T-helper 17 cell (primary cell): ENCODE measurements at places on chromosomes 5 and 9.

GRCh38 chr5:154164249-154164581, 26.3 kb upstream of the GALNT10 start:
- no peak for DNase-seq

- DNase-seq, result no peak
Measured at GRCh38 chr5:96004087-96004486, 42.4 kb upstream of the ELL2 start.

DNA sequence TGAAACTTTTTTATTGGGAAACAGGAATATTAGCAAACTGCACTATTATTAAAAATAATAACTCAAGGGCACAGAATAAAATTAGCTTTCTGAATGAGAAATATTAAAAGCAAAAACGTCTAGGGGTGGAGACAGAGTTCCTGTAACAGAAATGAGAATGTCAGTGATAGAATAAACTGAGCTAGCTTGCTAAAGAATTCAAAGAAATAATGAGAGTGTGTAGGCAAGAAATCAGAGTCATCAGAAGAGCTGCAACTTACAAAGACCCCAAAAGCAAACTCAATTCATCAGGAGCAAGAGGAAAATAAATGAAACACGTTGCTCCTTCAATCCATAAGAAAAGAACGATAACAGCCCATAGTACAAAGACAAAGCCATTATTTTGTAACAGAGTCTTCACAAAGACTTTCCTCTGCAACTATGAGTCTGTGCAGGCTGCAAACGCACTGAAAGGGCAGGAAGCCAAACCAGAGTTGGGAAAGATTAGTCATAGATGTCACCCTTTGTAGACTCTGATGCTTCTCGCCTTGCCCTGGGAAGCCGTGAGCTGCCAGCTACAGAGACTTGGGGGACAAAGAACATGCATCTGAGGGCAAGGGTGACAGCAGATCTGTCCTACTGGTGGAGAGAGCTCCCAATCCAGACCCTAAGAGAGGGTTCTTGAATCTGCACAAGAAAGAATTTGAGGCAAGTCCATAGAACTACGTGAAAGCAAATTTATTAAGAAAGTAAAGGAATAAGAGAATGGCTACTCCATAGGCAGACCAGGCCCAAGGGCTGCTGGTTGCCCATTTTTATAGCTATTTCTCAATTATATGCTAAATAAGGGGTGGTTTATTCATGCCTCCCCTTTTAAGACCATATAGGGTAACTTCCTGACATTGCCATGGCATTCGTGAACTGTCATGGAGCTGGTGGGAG, 40.8 kb downstream of the SHC3 start:
- DNase-seq, result no peak

DNA sequence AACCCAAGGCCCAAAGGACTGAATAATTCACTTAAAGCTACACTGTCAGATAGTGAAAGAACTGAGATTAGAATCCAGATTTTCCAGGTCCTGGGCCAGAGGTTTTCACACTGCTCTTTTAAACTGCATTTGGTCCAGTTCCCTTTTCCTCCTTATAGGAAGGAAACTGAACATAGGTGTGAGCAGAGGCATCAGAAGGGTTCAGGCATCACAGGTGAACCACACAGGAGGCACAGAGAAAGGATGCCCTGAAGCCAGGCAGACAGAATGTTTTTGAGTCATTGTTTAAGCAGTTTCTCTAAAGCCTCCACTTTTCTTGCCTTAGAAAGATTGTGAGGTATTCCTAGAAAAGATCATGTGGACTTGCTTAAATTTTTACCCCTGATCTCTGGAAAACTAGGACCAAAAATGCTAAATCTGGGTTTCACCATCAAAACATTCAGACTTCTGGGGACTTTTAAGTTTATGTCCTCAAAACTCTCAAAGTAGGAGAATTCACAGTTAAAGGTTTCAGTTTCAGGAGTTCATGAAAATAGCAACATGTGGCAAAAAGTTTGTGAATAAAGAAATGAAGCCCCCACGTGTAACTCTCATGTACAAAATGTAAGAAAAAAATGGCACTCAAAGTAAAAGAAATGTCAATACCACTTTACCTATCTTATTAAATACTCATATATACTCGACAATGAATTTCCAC, 386.1 kb downstream of the NTRK2 start:
- no peak for DNase-seq

DNA sequence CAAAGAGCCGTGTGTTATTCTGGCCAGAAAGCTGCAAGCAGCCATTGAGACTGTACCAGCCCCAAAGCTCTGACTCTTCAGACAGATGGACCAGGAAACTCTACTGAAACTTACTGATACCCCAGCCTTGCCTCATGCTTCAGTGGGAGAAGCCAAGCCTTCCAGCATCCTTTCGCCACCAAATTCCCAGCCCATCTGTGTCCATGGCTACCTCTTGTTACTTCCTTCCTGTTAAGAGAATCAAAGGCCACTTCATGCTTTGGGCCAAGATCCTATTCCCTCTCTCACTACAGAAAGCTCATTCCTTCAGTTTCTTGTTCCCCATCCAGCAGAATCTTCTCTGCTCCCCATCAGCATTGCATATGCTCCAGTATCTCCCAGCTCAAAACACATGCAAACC, 46.9 kb upstream of the FREM1 start:
- DNase-seq, result no peak

- no peak for DNase-seq
Measured at GRCh38 chr5:160339406-160340130, 27.2 kb upstream of the CCNJL start.

GRCh38 chr5:157109744-157110143, 900 bp upstream of the HAVCR2 start:
- no peak for DNase-seq

DNA sequence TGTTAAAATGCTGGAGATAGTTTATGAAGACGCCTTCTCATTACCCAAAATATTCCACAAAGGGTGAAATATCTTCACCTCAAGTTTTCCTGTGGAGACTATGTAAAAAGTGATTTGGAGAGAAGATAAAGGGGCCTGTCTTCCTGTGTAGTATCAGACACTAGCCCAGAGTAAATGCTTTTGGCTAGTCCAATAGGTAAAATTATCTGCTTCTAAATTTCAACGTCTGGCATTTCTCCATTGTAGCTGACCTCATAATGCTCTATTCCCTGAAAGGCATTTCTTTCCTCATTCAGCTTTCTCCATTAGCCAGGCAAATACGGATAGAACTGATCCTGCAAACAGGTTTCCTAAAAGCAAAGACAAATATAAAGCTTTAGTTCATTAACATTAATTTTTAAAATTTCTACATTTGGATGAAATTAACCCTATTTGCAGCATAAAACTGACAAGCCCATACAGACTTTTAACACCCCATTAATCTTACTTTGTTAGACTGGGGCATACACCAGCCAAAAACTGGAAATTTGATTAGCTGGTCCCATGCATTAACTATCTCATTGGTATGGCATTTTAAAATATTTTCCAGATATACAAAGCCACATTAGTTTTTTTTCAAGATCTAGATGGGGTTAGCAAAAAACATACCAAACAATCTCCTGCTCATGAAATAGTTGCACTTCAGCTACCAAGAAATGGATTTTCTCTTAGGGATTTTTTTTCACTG, 548.8 kb downstream of the EFNA5 start:
- DNase-seq, result no peak

- DNase-seq, result no peak
Measured at GRCh38 chr5:151212406-151212798, 11.5 kb downstream of the CCDC69 start.

GRCh38 chr9:13429301-13430190, 150.1 kb upstream of the MPDZ start:
- DNase-seq, result no peak

GRCh38 chr9:8627976-8628679, 828.5 kb upstream of the DMAC1 start:
- no peak for DNase-seq

DNA sequence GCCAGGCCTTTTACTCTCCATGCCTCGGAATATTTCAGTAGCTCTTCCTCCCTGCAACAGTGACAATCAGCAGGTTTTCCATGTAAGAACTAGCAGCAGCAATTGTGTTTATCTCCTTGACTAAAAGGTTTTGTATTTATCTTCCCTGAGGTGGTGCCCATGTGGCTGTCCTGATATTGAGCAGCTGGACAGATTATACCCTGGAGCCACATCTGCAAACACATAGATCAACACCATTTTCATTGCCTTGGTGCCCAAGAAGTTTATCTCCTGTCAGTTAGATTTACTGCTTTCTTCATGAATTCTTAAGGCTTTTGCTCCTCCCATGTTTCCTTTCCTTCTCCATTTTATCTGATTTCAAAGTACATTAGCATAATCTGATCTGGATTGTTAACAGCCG, 378.4 kb downstream of the SPATA31D1 start:
- no peak for DNase-seq

DNA sequence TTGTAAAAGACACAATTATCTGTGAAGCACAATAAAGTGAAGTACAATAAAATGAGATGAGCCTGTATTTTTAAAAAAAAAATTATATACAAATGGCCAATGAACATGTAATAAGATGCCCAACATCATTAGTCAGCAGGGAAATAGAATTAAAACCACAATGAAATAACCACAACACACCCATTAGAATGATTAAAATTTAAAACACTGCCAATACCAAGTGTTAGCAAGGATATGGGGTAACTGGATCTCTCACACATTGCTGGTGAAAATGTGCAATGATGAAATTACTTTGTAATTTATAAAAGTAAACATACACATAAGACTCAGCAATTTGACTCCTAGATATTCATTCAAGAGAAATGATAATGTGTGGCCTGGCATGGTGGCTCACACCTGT, 62.8 kb downstream of the SHOC1 start:
- DNase-seq, result no peak

DNA sequence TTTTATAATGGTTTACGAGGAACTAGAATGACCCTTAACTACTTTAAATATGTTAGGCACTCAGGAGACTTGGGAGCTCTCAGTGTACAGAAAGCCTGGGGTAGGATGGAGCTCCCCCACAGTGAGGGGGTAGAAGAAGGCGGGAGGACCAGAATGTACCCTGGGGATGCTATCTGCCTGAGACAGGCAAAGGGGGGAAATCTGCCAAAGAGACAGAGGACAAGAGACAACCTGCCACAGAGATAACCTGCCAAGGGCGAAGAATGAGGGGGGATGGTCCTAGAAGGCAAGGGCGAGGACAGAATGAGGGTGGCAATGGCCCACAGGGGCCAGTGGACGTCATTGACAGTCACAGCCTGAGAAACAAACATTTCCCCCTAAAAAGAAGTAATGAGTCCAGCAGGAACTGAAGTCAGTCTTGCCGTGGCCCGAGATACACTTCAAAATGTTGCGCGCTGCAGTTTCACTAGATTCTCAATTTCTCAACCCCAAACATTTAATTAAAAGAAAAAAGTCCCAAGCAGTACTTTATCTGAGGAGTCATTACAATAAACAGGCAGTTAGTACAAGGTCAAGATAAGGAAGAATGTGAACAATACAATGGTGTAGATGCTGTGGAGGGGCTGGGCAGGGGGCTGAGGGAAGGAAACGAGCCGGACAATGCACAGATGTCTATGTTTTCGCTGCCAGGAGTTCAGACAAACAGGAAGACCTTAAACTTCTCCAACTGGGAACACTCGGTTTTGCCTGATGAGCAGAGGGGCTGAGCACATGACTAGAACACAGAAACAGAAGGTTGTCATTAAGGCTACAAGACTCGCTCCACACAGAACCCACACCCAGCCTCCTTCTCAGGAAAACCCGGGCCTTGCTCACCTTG, 125.0 kb downstream of the LHFPL2 start:
- DNase-seq, result no peak
